H9 (cell line): ENCODE measurements at places on chromosomes 5 and 9. TPM values are rescaled to one million over a fixed set of nuclear protein-coding genes. Genes with fewer than 3 reads are reported as not detected.

- DNase-seq = no peak
Measured at GRCh38 chr9:129781131-129781530, 21.9 kb upstream of the TOR1B start.

The PCDHA11 gene
- total RNA-seq = 6.3 and 6.6 TPM in 2 replicates

DNA sequence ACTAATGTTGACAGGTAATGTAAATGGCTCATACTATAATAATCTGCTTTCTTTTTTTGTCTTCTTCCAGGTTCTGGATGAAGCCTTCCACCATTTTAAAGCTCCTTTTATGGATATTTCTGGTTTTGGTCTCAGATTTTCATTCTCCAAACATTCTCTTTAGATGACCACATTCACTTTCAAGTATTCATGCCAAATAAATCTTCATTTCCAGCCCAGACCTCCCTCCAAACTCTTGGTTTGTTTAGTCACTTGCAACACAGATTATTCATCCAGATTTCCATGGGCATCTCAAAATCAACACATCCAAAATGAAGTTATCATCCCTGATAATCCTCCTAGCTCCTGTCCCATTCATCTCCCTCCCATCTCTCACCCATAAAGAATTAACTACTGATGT is 40.3 kb upstream of the SVEP1 start:
- DNase-seq = no peak

GRCh38 chr5:123365156-123365555 is 58.0 kb downstream of the CEP120 start:
- no peak for DNase-seq

GRCh38 chr5:119071561-119071995 is 691 bp downstream of the DMXL1 start:
- DNase-seq = no peak

- no peak for DNase-seq
Measured at GRCh38 chr5:96687812-96688453, 25.8 kb downstream of the CAST start.

- DNase-seq = no peak
Measured at GRCh38 chr9:116452227-116452626, 234.9 kb upstream of the TRIM32 start.

GRCh38 chr5:156621719-156622118 is 228.4 kb upstream of the PPP1R2B start:
- DNase-seq = no peak

The SOX30 gene
- total RNA-seq = 0.13 TPM in 1 of 2 replicates, not detected in the other

DNA sequence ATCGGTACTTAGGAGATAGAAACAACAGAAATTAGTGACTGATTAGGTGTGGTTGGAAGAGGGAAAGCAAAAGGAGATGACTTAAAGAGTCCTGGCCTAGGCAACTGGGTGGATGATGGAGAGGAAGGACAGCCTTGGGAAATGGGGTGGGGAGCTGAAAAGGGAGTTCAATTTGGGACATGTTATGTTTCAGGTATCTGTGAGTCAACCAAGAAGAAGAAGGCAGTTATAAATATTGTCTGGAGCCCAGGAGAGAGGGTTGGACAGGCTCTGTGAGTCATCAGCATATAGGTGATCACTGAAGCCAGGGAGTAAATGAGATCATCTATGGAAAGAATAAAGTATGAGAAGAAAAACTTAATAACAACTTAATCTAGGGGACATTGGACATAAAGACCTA is 357.7 kb downstream of the NPR3 start:
- no peak for DNase-seq

The CARTPT gene
- total RNA-seq = not detected in 2 replicates

- DNase-seq = no peak
Measured at GRCh38 chr5:138732466-138732865, 20.8 kb upstream of the CTNNA1 start.

The AK6 gene
- 39.0 and 40.8 TPM in 2 replicates for total RNA-seq

- peak; percentile 69 for DNase-seq
Measured at GRCh38 chr9:88173378-88173999, 35.2 kb upstream of the SPATA31C2 start.

GRCh38 chr9:23740531-23740930 is 85.5 kb downstream of the ELAVL2 start:
- no peak for DNase-seq

- DNase-seq = no peak
Measured at GRCh38 chr5:159638954-159639559, 277.2 kb upstream of the ADRA1B start.

The GFI1B gene
- total RNA-seq = not detected in 2 replicates

The GPR150 gene
- 0.11 TPM in 1 of 2 replicates, not detected in the other for total RNA-seq

GRCh38 chr5:71865665-71866320 is 146.7 kb downstream of the CARTPT start:
- DNase-seq = no peak

DNA sequence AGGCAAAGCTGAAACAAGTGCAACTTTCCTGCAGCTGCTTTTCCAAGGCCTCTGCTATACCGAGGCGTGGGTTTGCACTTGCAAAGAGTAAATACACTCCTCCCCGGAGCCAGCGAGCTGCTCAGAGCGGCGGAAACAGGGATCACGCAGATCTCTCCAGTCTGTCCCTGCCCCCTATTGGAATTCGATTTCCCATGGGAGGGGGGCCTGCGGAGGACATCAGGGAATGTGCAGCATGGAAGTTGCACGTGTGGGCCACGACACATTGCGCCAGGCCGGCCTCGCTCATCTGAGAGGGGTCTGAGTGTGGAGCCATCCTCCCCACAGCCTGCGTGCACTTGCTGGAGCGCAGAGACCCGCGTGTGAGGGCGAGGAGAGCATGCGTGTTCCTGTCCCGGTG is 104.3 kb upstream of the PHYKPL start:
- no peak for DNase-seq

The CFAP157 gene
- 0.15 and 0.22 TPM in 2 replicates for total RNA-seq

DNA sequence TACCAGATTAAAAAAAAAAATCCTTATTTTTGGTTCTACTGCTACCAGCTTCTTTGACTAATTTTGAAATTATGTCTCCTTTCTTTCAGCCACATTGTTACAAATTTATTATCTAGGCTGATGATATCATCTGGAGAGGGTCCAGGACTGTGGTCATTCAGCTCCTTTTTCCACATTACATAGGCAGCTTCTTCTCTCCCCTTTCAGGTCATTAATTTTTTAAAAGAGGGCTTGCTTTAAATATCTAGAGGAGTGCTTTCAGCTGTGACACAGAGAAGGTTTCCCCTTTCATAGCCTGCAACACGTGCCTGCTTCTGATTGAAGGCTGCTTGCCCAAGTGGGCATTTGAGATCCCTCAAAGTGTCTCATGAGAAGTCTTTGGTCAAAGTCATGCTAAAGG is 155.7 kb upstream of the PAPPA start:
- no peak for DNase-seq

The MARCHF11 gene
- total RNA-seq = 0.31 and 0.37 TPM in 2 replicates

GRCh38 chr5:154858972-154859871 is 795 bp downstream of the CNOT8 start:
- DNase-seq = no peak

GRCh38 chr9:123771690-123772089 is 158.2 kb downstream of the DENND1A start:
- no peak for DNase-seq

GRCh38 chr5:80034962-80035821 is at the start of gene THBS4:
THBS4 (plus strand) TSS chr5:80035348; CDS start chr5:80035538, 190 bp downstream.
- DNase-seq = peak; percentile 52

DNA sequence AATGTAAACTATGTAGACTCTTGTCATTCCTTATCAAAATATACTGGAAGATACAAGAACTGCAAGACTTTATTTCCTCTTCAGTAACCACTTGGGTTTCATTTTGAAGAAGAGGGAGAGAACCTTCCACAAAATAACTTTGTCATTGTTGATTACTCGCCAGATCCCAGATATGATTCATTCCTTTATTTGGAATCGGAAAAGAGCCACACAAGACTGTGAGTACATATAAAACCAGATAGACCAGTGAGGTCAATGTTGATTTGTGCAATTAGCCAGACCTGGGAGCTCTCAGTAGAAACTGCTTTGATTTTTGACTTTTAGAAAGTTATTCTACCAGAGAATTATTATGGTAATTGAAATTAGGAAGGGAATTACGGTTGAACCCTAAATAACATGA is 146.1 kb downstream of the TMEM167A start:
- DNase-seq = no peak

DNA sequence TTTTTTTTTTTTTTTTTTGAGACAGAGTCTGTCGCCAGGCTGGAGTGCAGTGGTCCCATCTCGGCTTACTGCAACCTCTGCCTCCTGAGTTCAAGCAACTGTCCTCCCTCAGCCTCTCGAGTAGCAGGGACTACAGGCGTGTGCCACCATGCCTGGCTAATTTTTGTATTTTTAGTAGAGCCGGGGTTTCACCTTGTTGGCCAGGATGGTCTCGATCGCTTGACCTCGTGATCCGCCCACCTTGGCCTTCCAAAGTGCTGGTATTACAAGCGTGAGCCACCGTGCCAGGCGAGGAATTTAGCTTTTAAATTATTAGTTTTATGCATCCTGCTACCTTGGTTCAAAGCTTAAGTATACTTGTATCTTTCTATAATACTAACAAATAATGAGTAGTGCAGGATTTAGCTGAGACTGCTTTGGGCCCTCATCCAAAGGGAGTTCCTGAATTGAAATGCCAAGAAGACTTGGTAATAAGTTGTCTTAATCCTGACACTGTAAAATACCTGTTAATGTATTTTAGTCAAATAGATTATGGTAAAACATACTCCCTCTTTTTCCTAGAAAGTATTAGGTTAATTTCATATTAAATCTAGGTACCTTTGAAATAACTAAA is 5.0 kb downstream of the CDC42SE2 start:
- DNase-seq = no peak

The ST6GALNAC6 gene
- total RNA-seq = 29.8 and 30.2 TPM in 2 replicates

DNA sequence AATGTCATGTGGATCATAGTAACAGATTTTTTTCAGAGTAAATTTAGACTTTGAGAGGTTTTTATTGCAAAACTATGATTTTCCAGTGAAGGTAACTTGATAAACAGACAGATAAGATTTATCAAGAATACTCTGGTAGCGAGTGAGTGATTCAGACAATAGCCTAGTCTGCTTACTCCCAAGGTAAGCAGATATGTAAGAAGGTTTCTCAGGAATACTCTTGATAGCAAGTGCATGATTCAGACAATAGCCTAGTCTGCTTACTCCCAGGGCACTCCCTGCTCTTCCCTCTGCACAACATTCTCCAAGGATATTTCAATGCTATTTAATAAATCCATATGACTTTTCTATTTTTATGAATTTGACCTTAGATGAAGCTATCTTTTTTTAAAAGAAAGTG is 1881.5 kb downstream of the EFNA5 start:
- no peak for DNase-seq

DNA sequence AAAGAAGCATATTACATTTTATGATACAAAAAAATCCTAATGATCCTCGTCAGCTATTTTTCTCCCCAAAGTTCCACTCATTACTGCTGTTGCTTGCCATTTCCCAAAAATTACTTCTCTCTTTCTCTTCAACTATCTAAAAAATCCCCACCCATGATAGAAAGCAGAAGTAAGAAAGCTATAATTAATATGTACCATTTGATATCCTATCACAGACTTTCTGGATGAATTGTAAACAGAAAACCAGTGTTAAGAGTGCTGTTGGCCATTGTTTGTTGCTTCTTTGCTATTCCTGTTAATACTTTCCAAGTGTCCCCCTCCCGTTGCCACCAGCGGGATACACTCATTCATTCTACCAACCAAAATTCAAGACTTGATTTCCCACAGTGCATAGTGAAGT is 136.3 kb upstream of the SMARCA2 start:
- no peak for DNase-seq

The PPP3R2 gene
- total RNA-seq = not detected in 2 replicates

The OLFM1 gene
- 34.1 and 36.8 TPM in 2 replicates for total RNA-seq

GRCh38 chr9:108861464-108861863 is 602 bp upstream of the ACTL7A start:
- DNase-seq = no peak

The AK3 gene
- total RNA-seq = 41.5 and 42.7 TPM in 2 replicates

The PTGES gene
- 1.6 and 2.4 TPM in 2 replicates for total RNA-seq
